ENCODE measurements at places on chromosomes 7 and 10. TPM values are rescaled to one million over a fixed set of nuclear protein-coding genes. Genes with fewer than 3 reads are reported as not detected.

- H3K27me3 ChIP-seq: no peaks in the 10 kb centered on the region
- H3K4me1 ChIP-seq: no peaks in the 10 kb centered on the region
- no peak overlapping the region for H3K4me3 ChIP-seq
- H3K36me3 ChIP-seq: no peaks in the 10 kb centered on the region
- no peak for DNase-seq
Observed at GRCh38 chr7:108461840-108462239, 5.6 kb upstream of the NRCAM start.

DNA sequence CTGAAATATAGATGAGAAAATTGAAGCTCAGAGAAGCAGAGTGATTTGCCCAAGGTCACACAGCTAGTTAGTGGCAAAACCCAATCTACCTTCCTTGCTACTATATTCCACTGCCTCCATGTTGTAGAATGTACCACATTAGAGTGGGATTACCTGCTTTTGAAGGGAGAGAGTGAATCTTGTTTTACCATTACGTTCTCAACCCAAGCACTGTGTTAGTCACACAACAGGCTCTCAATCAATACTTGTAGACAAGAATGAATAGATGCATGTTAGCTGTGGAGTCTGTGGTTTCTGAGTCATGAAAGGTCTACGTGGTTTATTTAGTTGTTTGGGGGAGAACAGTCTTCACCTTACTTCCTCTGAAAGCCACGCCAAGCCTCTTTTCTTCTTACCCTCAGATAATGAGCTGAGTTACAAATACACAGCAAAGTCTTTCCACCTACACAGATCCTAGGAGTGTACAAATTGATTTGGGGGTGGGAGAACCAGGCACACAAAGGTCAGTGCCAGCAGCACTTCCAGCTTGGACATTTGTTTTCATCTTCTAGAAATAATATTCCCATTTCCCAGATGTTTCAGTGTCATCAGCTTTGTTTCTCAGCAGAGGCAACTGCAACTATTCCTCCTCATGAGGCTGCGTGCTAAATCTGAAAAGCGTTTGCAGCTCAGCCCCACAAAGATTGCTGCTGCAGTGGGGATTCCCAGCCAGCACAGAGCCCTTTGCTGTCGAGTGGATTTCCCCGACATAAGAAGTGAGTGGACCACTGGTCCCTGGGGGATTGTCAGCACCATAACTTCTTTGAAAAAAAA lies 71.5 kb upstream of the ADO start:
- no peak overlapping the region for H3K27ac ChIP-seq
- H3K36me3 ChIP-seq: no peaks in the 10 kb centered on the region
- H3K27me3 ChIP-seq: no peaks in the 10 kb centered on the region
- H3K4me1 ChIP-seq: no peaks in the 10 kb centered on the region
- H3K4me3 ChIP-seq: no peak overlapping the region

GRCh38 chr10:2968401-2969058 lies 98.8 kb upstream of the PFKP start:
- DNase-seq: no peak
- no peak overlapping the region for H3K4me3 ChIP-seq
- no peak overlapping the region for H3K27ac ChIP-seq
- no peaks in the 10 kb centered on the region for H3K36me3 ChIP-seq
- no peaks in the 10 kb centered on the region for H3K4me1 ChIP-seq

- H3K27ac ChIP-seq: no peak overlapping the region
- H3K36me3 ChIP-seq: no peaks in the 10 kb centered on the region
- no peaks in the 10 kb centered on the region for H3K4me1 ChIP-seq
- no peak overlapping the region for H3K4me3 ChIP-seq
- H3K27me3 ChIP-seq: no peaks in the 10 kb centered on the region
Observed at GRCh38 chr10:3057946-3058345, 9.4 kb upstream of the PFKP start.

DNA sequence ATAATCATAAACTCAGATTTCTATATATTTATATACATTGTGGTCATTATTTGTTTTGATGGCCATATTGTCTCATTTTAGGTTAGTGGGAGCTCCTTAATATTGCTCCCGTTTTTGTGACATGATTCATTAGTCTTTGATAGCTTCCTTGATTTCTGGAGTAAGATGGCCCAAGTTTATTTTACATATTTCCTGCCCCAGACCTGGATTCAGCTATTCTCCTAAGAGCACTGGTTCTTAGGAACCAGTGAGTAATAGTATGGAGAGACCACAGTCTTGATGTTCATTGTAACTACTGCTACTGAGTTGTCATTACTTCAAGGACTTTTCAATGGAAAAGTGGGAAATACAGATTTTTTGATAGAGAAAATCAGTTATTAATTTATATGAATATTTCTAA lies 6.0 kb downstream of the TFPI2 start:
- no peak for DNase-seq
- no peak overlapping the region for H3K27ac ChIP-seq
- H3K27me3 ChIP-seq: no peaks in the 10 kb centered on the region
- no peaks in the 10 kb centered on the region for H3K36me3 ChIP-seq

Gene MEPCE
- total RNA-seq: 26.3 TPM

Gene PNLIPRP1
- 1.4 TPM for total RNA-seq

Gene HOXA6
- total RNA-seq: 7.6 TPM

- H3K4me1 ChIP-seq: no peaks in the 10 kb centered on the region
- no peaks in the 10 kb centered on the region for H3K27me3 ChIP-seq
- no peak overlapping the region for H3K4me3 ChIP-seq
Observed at GRCh38 chr10:131792011-131792651, 108.7 kb upstream of the PPP2R2D start.

DNA sequence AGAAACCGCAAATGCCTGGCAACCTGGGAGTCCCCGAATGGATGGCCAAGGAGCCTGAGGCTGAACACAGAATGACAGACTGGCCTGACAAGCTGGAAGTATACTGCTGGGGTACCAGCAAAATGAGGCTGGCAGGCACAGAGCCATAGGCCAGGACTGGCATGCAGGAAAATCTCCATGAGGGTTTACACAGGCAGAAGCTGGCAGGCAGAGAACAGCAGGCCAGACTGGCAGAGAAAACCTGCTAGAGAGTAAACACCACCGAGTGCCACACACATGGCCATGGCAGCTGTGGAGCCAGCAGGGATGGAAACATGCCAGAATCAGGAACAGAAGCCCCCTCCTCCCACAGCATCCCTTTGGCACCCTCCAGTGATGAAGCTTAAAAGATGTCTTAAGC lies 63.4 kb downstream of the CRPPA start:
- H3K27ac ChIP-seq: no peak overlapping the region
- no peaks in the 10 kb centered on the region for H3K36me3 ChIP-seq
- no peak for DNase-seq
- no peak overlapping the region for H3K4me3 ChIP-seq
- H3K27me3 ChIP-seq: no peaks in the 10 kb centered on the region

- H3K4me1 ChIP-seq: no peaks in the 10 kb centered on the region
- H3K27ac ChIP-seq: no peak overlapping the region
- peaks cover 2% of the 10 kb centered on the region for H3K36me3 ChIP-seq
- DNase-seq: no peak
- H3K4me3 ChIP-seq: no peak overlapping the region
Observed at GRCh38 chr7:128021366-128021765, 9.9 kb downstream of the LRRC4 start.

DNA sequence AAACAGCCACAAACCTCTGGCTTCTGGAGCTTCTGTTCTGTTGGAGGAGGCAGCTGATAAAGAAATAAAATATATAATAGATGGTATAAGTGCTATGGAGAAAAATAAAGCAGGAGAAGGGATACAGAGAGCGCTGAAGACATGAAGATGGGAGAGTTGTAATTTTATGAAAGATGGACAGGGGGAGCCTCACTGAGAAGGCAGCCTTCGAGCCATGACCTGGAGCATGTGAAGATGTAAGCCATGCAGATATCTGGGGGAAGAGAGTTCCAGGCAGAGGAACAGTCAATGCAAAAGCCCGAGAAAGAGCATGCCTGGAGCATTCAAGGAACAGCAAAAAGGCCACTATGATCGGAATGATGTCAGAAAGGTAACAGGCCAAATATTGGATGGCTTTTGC lies 187.5 kb downstream of the KIAA1217 start:
- H3K4me3 ChIP-seq: no peak overlapping the region
- no peaks in the 10 kb centered on the region for H3K4me1 ChIP-seq
- H3K36me3 ChIP-seq: no peaks in the 10 kb centered on the region
- no peak for DNase-seq
- no peak overlapping the region for H3K27ac ChIP-seq

- no peaks in the 10 kb centered on the region for H3K4me1 ChIP-seq
- no peaks in the 10 kb centered on the region for H3K36me3 ChIP-seq
Observed at GRCh38 chr10:91909117-91909677, at the start of gene FGFBP3. Gene FGFBP3 (minus strand): TSS chr10:91909486. CDS start chr10:91908969, 517 bp downstream.

Gene NRCAM
- 0.93 TPM for total RNA-seq

DNA sequence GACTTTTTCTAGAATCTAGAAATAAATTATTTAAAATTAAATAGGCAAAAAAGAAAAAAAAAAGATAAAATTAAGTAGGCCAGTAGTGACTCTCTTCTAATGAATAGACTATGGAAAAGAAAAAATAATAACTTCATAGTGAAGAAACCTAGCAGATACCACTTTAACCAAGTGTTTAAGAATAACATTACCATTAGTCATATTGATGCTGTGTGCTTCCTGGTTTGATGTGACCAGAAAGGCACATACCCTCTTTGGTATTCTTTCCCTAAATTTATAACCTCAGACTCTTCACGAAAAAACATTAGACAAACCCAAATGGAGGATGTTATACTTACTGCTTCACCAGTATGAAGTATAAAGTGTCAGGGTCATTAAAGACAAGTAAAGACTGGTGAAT lies 42.6 kb downstream of the KIF20B start:
- H3K4me3 ChIP-seq: no peak overlapping the region
- DNase-seq: no peak
- no peak overlapping the region for H3K27ac ChIP-seq
- H3K27me3 ChIP-seq: no peaks in the 10 kb centered on the region
- H3K4me1 ChIP-seq: no peaks in the 10 kb centered on the region
- no peaks in the 10 kb centered on the region for H3K36me3 ChIP-seq

DNA sequence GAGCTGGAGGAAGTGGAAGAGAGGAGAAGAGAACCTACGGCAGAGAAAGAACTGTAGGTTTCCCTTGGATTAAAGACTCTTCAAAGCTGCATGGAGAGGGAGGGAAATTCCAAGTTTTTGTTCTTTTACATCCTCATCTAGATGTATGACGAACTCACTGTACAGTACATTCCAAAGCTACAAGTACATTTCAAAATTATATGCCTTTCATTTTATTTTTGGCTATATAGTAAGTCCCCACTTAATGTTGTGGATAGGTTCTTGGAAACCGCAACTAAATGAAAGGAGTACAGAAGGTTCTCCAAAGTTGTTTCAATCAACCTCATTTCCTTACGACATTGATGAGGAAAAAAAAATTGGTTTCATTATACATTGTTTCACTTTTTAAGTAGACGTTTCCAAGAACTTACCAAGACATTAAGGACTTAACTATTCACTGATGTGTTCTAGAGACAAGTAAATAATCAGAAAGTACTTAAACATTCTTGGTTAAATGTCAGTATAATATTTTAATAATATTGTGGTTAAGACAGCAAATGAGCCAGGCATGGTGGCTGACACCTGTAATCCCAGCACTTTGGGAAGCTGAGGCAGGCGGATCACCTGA lies 16.1 kb upstream of the JMJD1C start:
- H3K27me3 ChIP-seq: no peaks in the 10 kb centered on the region
- no peak for DNase-seq
- no peak overlapping the region for H3K4me3 ChIP-seq
- H3K4me1 ChIP-seq: peaks cover 2% of the 10 kb centered on the region

- peaks cover 10% of the 10 kb centered on the region for H3K4me1 ChIP-seq
- H3K4me3 ChIP-seq: no peak overlapping the region
- peak overlapping the region; percentile 5 for H3K27ac ChIP-seq
- no peaks in the 10 kb centered on the region for H3K27me3 ChIP-seq
Observed at GRCh38 chr10:95308389-95309302, 17.8 kb upstream of the PDLIM1 start.

Gene OR6B1
- total RNA-seq: not detected

GRCh38 chr10:5887641-5888040 lies 2.1 kb downstream of the ANKRD16 start:
- H3K4me1 ChIP-seq: peaks cover 3% of the 10 kb centered on the region
- H3K27me3 ChIP-seq: no peaks in the 10 kb centered on the region
- no peak overlapping the region for H3K27ac ChIP-seq
- DNase-seq: no peak

DNA sequence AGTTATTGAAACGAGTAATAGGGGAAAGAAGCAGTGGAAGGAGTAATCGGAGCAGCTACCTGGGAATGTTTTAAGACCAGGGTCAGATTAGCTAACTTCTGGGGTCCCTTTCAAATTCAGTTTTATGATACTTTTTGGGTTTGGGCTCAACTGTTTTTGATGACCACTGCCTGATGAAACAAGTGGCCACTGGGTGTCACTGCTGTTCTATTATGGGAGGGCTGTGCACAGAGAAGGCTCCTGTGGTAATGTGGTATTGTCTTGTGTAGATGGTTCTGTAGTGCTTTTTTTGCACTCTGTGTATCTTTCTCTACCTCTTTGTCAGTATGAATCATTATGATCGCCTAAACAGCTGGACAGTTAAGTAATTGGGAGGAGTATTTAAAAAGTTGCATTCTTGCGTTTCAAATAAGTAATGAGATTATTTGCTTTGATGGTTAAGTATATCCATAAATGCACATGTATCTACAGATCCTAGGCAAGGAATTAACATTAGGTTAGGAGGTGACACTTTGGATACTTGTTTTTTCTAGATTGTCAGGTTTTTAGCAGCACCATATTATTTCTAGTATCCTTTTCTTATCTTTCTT lies 128.4 kb downstream of the ABCA13 start:
- no peaks in the 10 kb centered on the region for H3K4me1 ChIP-seq
- no peak overlapping the region for H3K27ac ChIP-seq
- no peak overlapping the region for H3K4me3 ChIP-seq

- no peaks in the 10 kb centered on the region for H3K36me3 ChIP-seq
- H3K27me3 ChIP-seq: no peaks in the 10 kb centered on the region
- no peaks in the 10 kb centered on the region for H3K4me1 ChIP-seq
- H3K27ac ChIP-seq: no peak overlapping the region
Observed at GRCh38 chr7:130433301-130433700, 7.5 kb downstream of the CEP41 start.

GRCh38 chr7:158244873-158245723 lies 342.5 kb downstream of the PTPRN2 start:
- no peaks in the 10 kb centered on the region for H3K4me1 ChIP-seq
- no peaks in the 10 kb centered on the region for H3K36me3 ChIP-seq
- H3K27ac ChIP-seq: no peak overlapping the region
- no peaks in the 10 kb centered on the region for H3K27me3 ChIP-seq
- peak; percentile 67 for DNase-seq

DNA sequence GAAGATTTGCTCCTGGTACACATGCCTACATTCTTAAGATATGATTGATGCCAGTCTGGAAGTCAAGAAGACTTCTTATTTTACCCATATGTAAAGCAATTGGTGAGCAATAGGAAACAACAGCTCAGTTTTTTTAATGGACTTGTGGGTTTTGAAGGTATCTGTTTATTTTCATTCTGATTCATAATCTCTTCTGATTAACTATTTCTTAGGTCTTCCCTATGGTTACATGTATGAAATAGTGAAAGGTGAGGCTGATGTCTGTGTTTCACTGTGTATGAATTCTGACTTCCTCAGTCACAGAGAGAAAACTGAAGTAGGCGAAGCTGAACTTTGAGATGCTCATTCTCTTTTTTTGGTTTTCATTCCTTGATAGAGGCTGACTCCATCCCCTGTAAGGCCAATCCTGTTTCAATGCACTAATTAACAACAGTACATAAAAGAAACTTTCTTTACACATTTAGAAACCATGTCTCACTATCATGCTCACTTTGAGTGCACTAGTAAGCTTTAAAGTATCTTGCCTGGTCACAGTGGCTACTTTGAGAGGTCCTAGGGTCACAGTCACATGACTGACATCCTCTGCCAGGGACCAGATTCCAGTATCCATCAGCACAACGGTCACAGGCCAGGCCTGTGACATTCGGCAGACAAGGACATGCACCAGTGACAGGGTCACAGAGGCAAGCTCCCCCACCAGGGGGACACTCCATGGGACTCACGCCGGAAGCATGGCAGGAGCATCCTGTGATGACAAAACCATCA lies 59.5 kb upstream of the LAMB1 start:
- no peaks in the 10 kb centered on the region for H3K4me1 ChIP-seq
- no peak for DNase-seq
- H3K4me3 ChIP-seq: no peak overlapping the region
- no peaks in the 10 kb centered on the region for H3K27me3 ChIP-seq
- H3K27ac ChIP-seq: no peak overlapping the region

All from aorta (tissue), 5 donors.